ENCODE measurements at places on chromosomes 7 and 10.

GRCh38 chr10:130453721-130454542 lies 317.7 kb downstream of the GLRX3 start:
- no peak for DNase-seq

DNA sequence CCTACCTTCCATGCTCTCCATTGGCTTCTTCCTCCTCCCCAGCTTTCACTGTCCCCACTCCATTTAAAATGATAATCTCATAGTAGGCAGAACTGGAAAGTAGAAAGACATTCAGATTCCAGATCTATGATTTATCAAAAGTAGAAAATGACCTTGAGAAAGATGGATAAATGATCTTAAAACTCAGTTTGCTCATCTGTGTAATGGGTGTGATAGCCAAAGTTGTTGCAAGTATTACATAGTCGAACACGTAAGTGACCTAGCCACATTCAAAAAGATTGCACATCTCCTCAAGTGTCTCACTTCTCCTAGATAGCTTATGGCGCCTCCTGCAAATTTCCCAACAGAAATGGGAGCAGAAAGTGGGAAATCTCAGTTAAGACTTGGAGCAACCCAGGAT lies 89.8 kb upstream of the FGL2 start:
- no peak for DNase-seq

DNA sequence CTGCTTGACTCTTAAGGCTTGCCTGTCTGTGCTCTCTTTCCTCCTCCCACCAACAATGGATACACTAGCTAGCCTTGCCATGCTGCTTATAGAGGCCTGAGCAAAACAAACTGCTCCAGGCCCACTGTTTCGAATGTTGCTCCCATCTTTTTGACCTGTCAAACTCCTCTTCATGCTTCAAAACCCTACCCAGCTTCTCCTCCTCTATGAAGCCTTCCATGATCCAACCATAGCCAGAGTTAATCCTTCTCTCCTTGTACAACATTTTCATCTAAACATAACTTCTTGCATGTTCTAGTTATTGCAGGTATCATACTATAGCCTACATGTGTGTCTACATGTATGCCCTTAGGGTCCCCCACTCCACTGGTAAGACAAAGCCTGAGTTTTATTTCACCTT lies 426.7 kb upstream of the MGMT start:
- no peak for DNase-seq

DNA sequence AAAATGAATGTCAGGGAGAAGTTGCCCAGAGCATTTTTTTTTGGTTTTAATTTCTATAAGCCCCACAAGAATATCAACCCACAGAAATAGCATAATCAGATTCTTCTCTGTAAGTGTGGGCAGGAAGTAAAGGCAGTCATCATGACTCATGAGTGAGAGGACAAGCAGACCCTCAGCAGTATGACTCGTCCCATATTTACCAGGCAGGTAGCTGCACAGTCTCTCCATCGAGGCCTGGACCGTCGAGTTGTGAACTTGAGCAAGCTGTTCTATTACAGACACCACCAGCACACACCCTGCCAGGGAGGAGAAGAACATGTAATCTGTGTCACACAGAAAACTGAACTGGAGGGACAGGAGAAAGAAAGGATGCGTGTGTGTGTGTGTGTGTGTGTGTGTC lies 37.8 kb downstream of the AOAH start:
- no peak for DNase-seq

DNA sequence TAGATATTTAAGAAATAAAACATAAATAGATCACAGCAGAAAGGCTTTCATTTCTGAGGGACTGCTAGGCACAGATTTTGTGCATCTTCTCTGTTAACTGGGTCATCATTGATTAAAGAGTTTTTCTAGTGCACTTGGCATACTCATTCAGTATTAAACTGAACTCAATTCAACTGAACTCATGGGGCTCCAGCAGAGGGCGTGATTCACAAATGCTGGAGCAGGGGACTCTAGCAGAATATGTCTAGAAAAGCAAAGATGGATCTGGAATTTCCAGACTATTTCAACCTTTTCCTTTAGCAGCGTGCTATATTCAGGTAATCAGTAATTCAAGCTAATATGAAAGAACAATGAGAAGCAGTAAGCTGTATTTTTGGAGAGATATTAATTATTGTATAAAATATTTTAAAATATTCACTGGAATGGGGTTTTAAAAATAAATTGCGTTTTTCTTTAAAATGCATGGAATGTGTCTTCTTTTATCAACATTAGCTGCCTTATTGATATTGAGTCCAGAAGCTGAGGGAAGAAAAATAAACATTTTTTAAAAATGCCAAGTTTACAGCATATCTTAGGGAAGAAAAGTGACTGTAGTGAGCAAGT lies 296.8 kb upstream of the CACNA2D1 start:
- no peak for DNase-seq

- DNase-seq, result no peak
Measured at GRCh38 chr7:100159099-100159623, 638 bp upstream of the TRAPPC14 start.

DNA sequence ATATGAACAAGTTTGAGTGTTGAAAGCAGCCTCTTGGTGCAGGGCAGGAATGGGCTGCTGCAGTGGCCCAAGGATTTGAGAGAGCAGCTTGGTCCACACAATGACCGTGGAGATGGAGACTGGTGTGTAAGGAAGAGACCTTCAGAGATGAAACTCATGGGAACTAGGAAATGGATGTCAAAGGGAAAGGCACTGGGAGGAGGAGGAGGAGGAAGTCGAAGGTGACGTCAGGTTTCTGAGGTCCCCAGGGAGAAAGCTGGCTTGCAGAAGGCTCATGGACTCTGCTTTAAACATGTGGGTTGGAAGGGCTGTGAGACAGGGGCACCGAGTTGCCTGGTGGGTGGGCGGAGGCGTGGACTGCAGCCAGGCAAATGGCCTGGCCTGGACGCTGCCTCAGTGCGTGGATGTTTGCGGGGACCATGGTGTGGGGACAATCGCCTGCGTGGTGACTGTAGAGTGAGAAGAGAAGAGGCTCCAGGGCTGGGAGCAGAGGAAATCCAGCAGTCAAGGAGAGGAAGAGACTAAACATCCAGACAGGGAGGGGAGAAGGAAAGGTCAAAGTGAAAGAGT lies 14.6 kb downstream of the C10orf71 start:
- no peak for DNase-seq

- DNase-seq, result no peak
Measured at GRCh38 chr7:103487419-103487818, 41.4 kb upstream of the SLC26A5 start.

DNA sequence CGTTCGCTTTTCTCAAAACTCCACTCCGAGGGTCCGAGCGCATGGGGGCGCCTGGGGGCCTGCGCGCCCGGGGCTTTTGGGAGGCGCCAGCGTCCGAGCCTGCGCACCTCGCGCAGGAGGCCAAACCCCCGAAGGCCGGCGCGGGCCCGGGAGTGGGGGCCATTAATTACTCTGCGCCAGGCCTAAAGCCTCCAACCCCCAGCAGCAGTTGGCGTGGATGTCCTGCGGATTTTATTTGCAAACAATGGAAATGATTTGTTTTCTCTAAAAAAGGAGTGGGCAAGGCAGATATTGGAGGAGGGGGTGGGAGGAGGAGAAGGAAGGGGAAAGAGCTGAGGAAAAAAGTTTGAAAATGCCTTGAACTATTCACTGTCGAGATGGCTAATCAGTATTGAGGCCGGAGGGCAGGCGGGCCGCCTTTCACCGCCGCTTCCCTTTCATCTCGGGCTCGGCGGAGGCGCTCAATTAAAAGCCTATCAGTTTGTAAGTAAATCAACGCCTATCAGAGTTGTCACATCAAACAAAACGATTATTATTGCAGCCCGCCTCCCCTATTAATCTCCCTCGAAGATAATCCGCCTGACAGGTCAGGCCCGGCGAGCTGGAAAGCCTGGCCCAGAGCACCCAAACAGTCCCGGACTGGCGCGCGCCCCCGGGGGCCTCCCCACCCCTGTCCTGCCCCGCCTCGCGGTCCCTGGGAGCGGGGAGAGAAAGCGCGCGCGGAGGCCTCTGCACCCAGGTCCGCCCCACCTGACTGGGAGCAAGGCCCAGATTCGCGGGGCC lies 3.4 kb upstream of the ZNF503 start:
- no peak for DNase-seq

Data from anterior cingulate cortex (tissue), 58 donors.